Neural progenitor cell (in vitro differentiated cells): ENCODE measurements at places on chromosomes 6 and 20. TPM values are rescaled to one million over a fixed set of nuclear protein-coding genes. Genes with fewer than 3 reads are reported as not detected.

GRCh38 chr6:11497107-11497506 lies 40.4 kb upstream of the TMEM170B start:
- no peak for DNase-seq

DNA sequence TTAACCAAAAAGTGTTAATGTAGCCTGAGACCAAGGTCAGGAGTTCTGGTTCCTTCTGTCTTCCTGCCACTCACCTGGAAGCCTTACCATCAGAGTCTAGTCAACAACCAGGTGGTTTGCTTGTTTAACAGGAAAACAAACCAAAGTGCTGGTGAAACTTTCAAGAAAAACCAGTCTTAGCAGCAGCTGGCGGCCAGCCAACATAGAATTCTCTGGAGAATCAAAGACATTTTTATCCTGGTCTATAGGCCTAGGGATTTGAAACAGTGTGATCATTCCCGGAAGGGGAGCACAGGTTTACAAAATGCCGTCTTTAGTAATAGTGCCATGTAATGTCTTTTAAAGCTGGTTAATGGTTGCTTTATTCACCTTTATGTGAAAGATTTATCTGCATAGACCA lies 146.6 kb upstream of the AKIRIN2 start:
- DNase-seq: no peak

DNA sequence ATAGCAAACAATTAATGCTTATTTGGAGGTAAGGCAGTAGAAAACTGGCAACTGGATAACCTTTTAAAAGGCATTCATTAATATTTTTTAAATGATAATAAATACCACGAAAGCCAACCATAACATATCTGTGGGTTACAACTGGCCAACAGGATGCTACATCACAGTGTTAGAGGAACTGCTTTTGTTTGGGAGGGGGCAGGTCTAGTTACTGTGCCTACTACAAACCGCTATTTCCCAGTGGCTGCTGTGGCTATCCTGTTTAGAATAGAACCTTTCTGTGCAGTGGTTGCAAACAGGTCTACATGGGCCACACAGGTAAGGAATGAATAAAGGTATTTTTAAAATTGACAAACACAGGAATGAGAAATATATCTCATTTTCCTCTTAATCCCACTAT lies 976 bp downstream of the PIGT start:
- DNase-seq: no peak

DNA sequence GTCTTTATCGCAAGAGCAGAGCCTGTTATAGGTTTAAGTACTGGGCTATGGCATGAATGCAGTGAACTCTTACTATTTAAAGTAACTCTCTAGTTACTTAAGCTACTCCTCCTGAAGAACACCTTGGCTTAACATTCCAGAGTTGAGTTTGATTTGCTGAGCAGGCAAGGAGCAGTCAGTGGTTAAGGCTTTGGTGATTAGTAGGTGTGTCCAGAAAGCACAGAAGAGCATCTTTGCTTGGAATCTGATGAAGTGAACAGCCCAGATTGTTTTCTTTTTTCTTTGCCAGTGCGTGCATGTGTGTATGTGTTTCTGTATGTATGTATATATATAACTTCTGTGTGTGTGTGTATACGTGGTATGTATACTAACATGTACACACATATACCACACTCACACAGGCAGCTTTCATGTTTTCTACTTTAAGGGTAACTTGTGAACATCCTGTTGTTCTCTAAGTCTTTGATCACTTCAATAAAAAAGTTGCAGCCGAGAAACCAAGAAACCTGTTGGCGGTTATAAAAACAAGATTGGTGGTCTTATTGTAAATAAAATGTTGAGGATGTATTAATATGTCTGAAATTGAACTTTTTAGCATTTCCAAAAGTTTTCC lies 56.2 kb upstream of the TULP4 start:
- DNase-seq: no peak

- DNase-seq: no peak
These were observed 125.2 kb downstream of the CEBPB start for GRCh38 chr20:50315586-50316551.

DNA sequence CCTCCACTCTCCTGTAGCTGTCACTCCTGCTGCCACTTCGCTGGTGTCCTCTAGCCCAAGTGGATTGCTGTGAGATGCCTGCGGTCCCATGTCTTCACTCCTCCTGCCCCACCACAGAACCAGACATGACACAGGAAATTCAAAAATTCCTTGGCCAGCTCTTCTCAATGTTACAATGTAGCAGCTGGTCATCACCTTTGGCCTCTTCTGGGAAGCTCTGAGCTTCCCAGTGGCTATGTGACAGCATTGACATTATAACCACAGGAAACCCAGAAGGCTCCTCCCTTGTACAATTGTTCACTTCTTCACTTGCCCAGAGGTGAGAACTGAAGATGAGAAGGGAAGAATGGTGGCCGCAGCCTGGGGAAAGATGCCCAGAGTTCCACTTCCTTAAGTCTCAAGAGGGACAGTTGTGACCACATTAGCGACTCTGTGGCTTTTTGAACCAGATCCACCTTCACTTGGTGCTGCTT lies 76.1 kb upstream of the NAA20 start:
- DNase-seq: no peak

VWA7 gene
- 0.15 and 0.34 TPM in 2 replicates for total RNA-seq

- no peak for DNase-seq
These were observed 42.4 kb upstream of the TMX4 start for GRCh38 chr20:8061861-8062518.

MYH7B gene
- total RNA-seq: 0.03 TPM in 1 of 2 replicates, not detected in the other

GRCh38 chr6:159118924-159119323 lies 50.3 kb upstream of the FNDC1 start:
- DNase-seq: no peak

GRCh38 chr20:37970856-37971245 lies 62.4 kb downstream of the TTI1 start:
- DNase-seq: no peak

DNA sequence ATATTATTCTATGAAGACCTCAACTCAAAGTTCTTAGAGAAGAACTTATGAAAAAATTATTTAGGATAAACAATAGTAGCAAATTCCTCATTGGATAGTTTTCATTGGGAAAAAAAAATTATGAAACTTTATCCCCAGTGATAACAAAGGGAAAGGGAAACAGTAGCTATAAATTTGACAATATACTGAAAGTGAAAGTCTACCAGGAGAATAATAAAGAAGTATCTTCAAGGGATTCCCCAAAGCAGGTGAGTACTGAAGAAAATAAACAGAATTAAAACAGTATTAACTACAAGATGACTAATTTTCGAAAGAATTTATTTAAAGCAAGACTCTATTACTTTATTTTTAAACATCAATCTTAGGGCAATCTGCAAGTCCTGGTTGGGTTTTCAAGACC lies 56.4 kb downstream of the REPS1 start:
- no peak for DNase-seq

DNA sequence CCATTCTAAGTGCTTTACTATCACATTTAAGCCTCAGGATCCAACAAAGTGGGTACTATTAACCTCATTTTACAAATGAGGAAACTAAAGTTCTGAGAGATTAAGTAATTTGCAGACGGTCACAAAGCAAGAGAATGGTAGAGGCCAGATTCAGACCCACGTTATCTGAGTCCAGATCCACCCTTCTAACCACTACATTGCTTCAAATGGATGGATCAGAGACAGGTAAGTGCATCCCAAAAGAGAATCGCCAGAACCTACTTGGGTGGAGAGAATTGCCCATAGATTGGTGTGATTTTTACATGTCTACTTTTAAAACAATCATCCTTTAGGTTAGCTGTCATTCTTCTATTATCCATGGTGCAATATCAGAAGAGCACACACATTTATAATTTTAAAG lies 7.1 kb downstream of the MAN1A1 start:
- no peak for DNase-seq

- DNase-seq: no peak
These were observed 54.4 kb downstream of the SNRNP48 start for GRCh38 chr6:7644417-7644816.

- DNase-seq: peak; percentile 31
These were observed 81.1 kb downstream of the STXBP5 start for GRCh38 chr6:147285087-147285855.

- no peak for DNase-seq
These were observed 59.1 kb upstream of the NEDD9 start for GRCh38 chr6:11291582-11291981.

DNA sequence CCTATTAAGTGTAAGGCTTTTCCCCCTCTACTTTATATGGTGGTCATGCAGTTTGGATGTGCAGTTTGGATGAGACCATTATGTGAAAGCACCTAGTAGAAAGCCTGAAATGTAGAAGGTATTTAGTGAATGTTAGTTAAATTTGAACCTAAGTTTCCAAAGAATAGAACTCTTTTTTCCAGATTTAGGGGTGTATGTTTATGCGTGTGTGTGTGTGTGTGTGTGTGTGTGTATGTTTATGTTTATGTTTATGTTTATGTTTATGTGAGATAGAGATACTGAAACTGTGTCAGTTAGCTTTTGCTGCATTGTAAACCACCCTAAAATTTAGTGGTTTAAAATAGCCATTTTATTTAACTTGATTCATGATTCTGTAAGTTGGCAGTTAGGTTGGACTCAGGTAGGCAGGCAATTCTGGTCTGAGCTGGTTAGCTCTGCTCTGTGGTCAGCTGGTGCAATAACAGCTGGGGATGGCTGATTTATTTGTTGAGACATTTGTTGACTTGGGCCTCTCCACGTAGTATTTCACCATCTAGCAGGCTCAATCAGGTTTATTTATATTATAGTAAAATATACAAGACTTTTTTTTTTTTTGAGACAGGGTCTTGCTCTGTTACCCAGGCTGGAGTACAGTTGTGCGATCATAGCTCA lies 54.0 kb downstream of the STK4 start:
- DNase-seq: no peak

PCNA gene
- total RNA-seq: 245 and 323 TPM in 2 replicates

FABP7 gene
- 37.3 and 58.2 TPM in 2 replicates for total RNA-seq

DNA sequence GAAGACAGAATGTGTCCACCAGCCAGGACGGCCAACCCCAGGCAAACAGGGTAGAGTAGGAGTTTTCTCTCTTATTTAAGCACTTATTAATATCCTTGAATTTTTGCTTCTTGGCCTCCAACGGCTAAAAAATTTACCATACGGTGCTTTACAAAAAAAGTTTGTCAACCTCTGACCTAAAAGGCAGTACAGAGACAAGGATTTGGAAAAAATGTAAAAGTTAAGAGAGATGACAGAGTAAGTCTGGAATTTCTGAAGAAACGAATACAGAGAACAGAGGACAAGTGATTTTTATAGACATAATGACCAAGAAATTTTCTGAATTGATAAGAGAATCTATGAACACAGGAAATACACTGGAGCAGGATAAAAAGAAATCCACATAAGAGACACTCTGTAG lies 10.2 kb downstream of the OSER1 start:
- DNase-seq: no peak

PSORS1C2 gene
- not detected in 2 replicates for total RNA-seq

DNA sequence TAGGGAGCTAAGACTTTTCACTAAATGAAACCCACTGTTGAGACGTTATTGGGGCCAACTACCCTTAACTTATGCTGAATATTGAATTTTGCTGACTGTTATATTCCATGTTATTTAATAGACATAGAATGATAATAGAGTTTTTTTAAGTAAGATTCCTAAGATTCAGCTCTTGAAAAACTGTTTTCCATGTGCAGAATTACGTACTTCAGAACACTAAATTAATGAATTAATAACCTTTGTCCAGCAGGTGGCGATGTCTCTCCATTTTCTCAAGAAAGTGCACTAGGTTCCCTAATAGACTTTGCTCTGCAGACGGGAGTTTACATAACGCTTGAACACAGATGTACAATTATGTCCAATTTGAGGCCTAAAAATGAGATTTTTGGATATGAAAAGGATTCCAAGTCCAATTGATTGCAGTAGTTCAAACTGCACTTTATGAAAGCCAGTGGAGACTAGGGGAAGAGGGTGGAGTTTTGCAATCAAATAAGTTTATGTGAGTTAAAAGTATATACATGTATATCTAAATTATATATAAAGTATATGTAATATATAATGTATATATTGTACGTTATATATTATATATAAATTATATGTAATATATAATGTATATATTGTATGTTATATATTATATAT lies 282.1 kb downstream of the UST start:
- DNase-seq: peak; percentile 88

- DNase-seq: no peak
These were observed 313.2 kb upstream of the RNF24 start for GRCh38 chr20:4328541-4328940.

DNA sequence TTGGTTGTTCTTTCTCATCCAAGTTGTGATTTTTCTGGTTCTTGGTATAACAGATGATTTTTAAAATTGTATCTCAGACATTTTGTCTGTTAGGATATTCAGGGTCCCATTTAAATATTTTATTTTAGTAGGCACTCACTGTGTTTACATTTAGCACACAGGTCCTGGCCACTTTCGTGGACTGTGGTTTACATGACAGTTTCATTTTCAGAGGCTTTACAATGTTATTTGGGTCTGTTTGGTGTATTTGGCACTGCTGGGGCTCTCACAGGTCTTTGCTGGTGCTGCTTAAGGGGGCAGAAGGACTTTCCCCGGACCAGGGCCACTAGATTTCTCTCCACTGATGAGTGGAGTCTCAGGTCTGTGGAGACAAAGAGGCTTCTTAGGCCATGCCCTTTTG lies 75.5 kb upstream of the TGM3 start:
- DNase-seq: no peak

DNA sequence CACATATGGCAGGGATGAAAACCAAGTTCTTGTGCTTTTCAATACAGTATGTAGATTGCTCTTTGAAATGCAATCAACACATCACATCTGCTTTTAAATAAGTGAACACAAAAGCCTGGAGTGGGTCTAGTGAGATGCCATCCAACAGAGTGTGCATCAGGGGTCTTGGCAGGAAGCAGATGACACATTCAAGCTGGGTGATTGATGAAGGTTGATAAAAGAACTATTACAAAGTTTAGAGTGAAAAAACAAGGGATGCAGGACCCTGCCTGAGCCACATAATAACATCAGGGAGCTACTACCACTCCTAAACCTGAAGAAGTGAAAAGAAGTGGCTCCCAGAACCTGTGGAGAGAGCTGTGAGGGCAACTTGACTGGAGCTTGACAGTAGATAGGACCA lies 16.6 kb upstream of the PLCB1 start:
- DNase-seq: no peak

GRCh38 chr6:52186075-52186474 lies at the start of gene IL17A:
IL17A (plus strand) TSS chr6:52186375; CDS start chr6:52186432, 57 bp downstream.
- no peak for DNase-seq

RPP40 gene
- 19.3 and 23.2 TPM in 2 replicates for total RNA-seq

DNA sequence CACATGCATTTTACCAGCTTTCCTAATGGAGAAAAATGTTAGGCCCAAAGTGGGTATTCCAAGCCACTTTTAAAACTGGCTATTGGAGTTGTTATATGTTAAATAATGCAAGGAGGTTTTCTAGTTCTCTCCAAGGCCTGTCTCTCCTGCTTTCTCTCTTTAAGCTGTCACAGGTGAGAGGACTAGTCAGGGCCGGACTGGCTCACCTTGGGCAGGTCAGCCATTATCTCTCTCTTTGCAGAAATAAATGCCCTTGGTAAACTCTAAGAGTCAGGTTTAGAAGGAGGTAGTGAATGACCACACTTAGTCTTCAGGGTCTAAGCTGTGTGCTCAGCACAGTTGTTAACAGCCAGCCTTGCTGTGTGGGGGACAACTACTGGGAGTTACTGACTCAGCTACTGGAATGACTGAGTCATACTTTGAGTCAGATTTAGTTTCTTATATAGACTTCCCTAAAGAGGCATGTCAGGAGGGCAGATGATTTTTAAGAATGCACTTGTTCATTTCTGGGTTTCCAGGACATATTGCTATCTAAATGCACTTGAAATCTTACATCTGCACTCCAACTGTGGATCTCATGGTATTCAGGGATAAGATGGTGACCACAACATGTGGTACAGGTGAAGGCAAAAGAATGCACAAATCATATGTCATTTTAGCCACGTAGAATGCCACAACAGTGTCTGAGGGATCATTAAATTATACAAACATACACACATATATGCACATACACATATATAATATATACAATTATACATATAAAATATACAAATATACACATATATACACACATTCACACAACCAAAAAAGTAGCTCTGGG lies 719.4 kb downstream of the EPM2A start:
- no peak for DNase-seq
